Stimulated activated CD8-positive, alpha-beta memory T cell treated with anti-CD3 and anti-CD28 coated beads, Interleukin-7, amount 100 ng/mL, for 1 hour (primary cell): ENCODE measurements at places on chromosomes 12 and 14.

DNA sequence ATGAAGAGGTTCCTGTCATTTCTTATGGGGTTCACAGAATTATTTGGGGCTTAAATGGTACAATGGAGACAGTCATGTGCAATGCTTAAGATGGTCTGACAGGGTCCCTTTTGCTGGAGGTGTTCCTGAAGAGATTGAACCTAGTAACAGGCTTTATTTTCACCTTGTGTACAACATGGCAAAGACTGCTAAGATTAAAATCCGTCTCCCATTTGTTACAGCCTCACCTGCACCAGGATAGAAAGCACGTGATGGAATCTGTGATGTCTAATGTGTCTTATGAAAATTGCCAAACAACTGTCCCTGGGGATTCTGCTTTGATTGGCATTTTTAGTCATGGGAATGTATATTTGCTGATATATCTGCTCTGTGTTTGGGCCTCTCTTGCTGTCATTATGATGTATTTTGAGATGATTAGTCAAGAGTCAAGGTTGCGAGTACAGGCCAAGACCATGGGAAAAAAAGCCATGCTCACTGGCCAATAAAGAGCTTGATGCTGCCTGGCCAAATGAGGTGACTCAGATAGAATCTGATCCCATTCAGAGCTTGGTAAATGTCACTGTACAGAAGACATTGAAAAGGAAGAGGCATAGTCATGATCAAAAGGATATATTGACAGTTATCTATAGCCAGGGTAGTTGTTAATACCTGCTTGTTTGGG is 96.1 kb downstream of the FLRT2 start:
- DNase-seq: no peak

DNA sequence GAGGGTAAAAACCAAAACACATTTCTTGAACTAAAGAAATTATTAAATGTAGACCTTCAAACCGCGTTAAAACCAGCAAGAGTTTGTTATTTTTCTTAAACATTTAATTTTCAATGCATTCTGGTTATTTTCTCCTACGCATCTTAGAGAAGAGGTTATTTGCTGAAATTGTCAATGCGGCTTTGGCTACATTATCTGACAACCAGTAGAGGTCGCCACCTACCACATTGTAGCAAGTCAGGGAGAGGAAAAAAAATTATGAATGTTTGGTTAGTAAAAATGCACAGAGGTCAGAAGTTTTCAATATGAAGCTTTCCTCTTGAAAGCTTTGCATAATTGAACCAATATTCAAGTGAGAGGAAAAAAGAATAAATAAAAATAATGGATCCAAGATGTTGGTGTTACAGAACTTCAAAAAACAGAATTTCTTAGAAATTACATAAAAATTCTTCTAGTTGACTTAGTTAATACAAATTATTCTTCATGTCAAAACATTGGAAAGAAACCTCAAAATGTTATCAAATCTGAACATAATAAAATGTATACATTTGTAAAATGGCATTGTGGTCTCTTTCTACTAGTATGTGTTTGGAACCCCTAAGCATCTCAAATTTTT is 159.4 kb upstream of the TMTC2 start:
- no peak for DNase-seq

GRCh38 chr12:131101006-131101405 is 147.3 kb downstream of the ADGRD1 start:
- no peak for DNase-seq

DNA sequence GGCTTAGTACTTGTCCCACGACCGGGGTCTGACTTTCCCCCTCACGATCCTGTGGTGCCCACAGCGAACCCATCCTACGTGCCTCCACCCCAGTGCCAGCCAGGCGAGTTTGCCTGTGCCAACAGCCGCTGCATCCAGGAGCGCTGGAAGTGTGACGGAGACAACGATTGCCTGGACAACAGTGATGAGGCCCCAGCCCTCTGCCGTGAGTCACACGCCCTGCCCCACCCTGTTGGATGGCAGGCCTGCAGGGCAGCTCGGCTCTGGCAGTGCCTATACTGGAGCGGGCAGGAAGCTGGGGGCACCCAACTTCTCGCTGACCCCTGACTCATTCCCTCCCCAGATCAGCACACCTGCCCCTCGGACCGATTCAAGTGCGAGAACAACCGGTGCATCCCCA is 18.3 kb upstream of the LRP1-AS start:
- DNase-seq: no peak

DNA sequence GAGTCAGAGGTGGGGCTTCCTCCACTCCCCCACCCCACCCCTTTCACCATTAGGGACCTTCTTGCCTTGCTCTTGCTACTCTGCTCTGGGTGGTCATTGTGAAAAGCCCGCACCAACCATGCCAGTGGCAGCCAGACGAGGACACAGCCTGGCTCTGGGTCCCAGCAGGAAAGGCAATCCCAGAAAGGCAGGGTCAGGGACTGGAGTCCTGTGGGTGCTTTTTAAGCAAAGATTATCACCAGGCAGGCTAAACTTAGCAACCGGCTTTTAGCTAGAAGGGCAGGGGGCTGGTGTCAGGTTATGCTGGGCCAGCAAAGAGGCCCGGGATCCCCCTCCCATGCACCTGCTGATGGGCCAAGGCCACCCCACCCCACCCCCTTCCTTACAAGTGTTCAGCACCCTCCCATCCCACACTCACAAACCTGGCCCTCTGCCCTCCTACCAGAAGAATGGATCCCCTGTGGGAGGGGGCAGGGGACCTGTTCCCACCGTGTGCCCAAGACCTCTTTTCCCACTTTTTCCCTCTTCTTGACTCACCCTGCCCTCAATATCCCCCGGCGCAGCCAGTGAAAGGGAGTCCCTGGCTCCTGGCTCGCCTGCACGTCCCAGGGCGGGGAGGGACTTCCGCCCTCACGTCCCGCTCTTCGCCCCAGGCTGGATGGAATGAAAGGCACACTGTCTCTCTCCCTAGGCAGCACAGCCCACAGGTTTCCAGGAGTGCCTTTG is 1.2 kb upstream of the GAPDH start:
- no peak for DNase-seq

DNA sequence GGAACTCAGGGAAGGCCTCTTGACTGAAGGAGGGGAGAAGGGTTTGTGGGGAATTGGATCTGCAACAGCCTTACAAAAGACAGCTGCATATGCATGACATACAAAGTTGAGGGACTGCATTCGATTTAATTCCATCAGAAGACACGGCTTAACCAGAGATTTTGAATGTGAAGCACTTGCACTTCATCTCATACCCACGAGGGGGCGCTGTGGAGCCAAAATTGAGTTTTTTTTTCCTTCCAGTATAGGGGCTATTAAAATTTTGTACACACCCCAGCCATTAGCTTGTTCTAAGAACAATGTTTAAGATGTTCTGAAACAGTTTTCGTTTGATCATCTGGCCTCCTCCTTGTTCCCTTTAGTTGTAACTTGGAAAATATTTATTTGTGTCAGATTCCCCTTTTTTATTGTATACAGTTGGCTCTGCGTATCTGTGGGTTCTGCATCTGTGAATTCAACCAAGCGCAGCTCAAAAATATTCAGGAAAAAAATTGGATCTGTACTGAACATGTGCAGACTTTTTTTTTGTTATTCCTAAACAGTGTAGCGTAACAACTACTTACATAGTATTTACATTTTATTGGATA is 1.6 kb downstream of the SUDS3 start:
- DNase-seq: peak; percentile 57

DNA sequence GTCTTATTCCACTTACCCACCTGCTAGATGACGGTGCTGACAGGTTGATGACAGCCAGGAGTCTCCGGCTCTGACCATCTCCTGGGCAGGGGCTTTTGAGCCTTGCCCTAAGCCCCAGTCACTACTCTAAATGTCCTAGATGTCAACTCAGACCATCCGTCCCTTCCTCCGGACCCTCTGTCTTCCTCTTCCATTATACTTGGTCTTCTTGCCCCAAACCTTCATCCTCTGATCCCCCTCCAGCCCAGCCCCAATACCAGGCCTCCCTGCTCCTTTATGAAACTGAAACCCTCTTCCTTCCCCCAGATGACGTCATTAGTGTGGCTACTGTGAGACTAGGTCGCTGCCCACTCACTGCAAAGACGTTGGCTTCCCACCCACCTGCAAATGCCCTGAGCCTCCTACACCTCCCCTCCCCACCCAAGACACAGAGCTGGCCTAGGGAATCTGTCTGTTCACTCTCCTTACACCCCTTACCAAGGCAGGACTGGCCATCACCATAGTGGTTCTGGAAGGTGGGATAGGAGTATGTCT is 10.1 kb downstream of the KRT71 start:
- DNase-seq: no peak

DNA sequence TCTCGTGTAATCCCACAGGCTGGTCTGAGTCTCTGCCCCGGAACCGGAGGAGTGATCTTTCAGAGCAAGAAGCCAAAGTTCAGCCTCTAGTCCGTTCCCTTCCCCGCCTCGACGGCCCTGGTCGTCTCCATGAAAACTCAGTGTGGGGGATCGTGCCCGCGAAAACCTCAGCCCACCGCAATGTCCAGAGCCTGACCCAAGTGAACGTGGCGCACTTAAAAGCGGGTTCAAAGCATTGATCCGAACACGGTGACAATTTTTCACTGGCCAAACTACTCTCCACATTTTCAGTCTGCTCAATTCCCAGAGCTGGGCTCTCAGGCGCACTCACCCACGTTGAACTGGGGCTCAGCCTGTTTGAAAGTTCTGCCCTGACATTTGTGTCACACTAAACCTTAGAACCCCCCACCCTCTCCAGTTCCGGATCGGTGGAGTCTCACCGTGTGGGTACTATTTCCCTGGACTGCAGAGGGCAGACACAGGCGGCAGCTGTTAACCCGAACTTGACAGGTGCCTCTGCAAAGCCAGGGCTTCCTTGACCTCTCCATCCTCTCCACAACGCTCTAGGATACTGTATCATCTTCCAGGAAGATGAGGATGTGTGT is 886 bp upstream of the PRICKLE1 start:
- DNase-seq: no peak

- no peak for DNase-seq
Observed at GRCh38 chr12:79012636-79013035, 148.1 kb downstream of the SYT1 start.

- no peak for DNase-seq
Observed at GRCh38 chr14:64715146-64715627, 11.0 kb downstream of the PLEKHG3 start.

GRCh38 chr14:57302883-57303282 is 34.1 kb downstream of the AP5M1 start:
- no peak for DNase-seq

- no peak for DNase-seq
Observed at GRCh38 chr12:2485681-2486080, 309.1 kb upstream of the FKBP4 start.

GRCh38 chr14:68557648-68558047 is 235.2 kb downstream of the ZFP36L1 start:
- no peak for DNase-seq
